ENCODE measurements at places on chromosomes 2 and 18.

DNA sequence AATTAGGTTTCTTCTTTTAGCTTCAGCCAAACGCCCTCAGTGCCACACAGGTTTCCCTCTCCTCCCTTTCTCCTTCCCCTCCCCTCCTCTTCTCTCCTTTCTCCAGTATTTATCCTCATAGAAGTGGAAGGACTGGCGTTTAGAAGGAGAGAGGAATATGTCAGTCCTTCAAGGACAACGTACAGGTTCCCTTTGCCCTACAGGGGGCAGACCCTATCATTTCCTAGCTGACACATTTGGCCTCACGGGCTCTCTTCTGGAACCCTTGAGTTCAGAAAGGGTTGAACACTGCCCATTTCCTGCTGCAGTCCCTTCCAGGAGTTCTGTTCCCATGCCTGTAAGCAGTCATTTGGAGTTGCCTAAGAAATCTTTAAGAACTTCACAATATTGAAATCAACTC, 46.1 kb downstream of the CDCA7 start:
- DNase-seq = no peak

DNA sequence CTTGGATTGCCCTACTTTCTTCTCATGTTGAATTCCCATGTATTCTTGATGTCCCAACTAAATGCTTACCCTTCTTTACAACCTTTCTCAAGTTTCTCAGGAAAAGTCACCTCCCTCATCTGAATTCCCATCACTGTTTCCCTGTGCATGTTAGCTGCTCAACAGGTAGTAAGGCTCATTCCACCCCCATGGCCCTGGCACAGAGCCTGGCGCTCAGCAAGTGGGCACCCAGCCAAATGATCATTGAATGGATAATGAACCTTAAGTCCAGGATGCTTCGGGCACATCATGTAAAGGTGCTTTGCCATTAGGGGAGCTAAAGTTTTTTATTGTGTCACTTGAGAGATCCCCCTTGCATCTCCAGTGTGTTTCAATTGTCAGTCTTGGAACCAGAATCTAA, 124.0 kb downstream of the PKP4 start:
- DNase-seq = no peak

DNA sequence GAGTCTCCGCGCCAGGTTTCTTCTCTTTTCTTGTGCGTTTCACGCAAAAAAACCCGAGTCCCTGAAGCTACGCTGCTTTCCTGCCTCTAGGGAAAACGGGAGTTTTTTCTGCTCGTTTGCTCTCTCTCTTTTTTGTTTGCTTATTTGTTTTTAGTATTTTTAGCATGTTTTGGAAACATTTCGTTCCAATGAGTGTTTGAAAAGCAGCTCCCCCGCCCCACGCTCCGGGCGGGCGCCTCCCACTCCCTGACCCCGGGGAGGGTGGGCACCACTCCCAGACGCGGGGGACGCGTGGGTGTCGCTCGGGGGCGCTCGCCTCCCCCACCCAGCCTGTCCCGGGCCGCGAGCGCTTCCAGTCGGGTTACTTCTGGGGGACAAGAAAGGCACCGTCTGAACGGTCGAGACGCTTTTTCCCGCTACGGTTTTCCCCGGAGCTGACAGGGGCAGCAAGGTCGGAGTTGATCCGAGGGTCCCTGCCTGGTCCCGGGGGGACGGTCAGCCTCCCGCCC, 446 bp upstream of the EFHD1 start:
- DNase-seq = no peak

DNA sequence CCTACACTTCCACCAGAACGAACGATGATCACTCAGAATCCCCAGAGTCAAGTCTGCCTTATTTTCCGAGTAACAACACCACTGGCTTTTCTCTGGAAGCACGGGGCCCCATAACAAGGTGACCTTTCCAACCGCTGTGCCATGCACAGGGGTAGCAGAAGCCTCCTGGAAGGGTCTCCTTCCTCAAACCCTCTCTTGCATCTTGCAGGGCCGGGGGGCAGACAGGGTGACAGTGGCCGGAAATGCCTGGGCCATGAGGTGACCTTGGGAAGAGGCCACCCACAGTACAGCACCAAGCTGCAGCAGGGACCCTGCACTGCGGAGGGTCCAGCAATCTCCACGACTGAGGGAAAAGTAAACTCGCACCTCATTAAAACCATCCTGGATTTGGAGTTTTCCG, 108.5 kb downstream of the PXDN start:
- DNase-seq = no peak

DNA sequence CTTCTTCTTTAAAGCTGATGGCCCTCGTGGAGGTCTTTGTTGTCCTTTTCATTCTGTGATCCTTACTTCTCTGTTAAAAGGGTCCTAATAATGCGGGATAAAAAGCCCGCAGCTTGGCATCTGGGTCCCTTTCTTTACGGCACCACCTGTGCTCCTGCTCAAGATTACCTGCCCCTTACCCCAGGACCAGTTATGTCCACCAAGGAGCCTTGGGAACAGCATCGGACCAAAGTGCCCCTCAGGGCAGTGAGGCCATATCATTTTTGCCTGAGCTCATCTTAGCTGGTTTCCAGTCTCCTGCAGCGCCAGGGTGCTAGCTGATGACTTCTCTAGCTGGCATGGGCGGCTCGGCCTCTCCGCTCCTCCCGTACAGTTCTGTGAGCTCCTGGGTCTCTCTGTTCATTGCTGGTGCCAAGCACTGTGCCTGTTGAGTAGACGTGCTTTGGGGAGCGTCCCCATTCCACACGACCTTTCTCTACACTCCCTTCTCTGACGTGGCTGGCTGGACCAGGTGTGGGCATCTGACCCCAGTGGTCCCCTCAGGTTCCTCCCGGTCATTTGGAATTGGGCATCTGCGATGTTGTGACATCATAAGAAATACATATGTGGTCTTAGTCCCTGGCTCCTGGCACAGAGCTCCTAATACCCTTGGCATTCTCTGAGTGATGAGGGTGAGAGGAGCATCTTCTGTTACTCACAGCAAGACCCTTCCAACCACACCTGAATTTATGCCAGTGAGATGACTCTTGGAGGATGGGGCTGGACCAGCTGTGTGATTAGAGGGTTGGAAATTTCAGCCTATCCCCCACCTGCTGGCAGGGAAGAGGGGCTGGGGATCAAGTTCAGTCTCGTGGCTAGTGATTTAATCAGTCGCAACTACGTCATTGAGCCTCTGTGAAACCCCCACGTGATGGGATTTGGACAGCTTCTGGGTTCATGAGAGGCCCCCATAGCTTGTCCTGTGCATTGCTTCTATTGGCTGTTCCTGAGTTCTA, 134.2 kb upstream of the HS6ST1 start:
- no peak for DNase-seq

GRCh38 chr18:63078471-63078870, 241.1 kb downstream of the BCL2 start:
- no peak for DNase-seq

- no peak for DNase-seq
These were observed 7.5 kb upstream of the ADI1 start for GRCh38 chr2:3526871-3527270.

All from SHP77 (cell line).